ENCODE measurements at places on chromosomes 1 and 21. TPM values are rescaled to one million over a fixed set of nuclear protein-coding genes. Genes with fewer than 3 reads are reported as not detected.

ZNF593OS gene
- total RNA-seq, result not detected

CFAP107 gene
- total RNA-seq, result not detected

S100A7 gene
- not detected for total RNA-seq

DENND2D gene
- total RNA-seq, result 0.49 TPM

SLC5A9 gene
- not detected for total RNA-seq

KRTAP19-1 gene
- not detected for total RNA-seq

RORC gene
- total RNA-seq, result not detected

S100A2 gene
- total RNA-seq, result 1.5 TPM

MYBPH gene
- not detected for total RNA-seq

Data from bladder microvascular endothelial cell (primary cell).